ENCODE measurements at places on chromosomes 6 and 20.

- no peak overlapping the region for H3K27ac ChIP-seq
- DNase-seq: no peak
- no peaks in the 10 kb centered on the region for H3K36me3 ChIP-seq
- H3K27me3 ChIP-seq: no peaks in the 10 kb centered on the region
Observed at GRCh38 chr6:140623498-140623897, 1249.0 kb upstream of the CITED2 start.

DNA sequence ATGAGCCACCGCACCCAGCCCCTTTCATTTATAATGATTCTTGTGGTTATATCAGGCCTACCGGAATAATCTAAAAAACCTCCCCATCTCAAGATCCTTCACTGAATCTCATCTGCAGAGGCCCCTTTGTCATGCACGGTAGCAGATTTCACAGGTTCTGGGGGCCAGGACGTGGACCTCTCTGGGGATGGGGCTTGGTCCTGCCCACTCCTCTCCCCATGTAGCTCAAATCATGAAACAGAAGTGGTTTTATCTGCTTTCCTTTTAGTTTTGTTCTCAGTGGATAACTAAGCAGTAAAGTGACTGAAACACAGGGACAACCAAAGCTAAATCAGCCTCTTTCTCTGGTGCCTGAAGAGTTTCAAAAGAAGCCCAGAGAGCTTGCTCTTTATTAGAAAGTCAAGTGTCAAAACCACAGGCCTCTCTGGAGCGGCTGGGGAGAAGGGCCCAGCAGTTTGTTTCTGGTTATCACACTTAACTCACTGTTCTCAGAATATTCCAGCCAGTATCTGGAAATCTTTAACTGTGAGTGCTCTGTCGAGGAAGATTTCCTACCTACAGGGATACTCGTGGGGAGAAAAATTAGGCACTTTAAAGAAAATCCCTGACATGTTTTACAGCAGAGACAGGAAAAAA lies 60.6 kb upstream of the FAM184A start:
- no peak for DNase-seq
- no peaks in the 10 kb centered on the region for H3K27me3 ChIP-seq
- no peak overlapping the region for H3K4me3 ChIP-seq
- H3K36me3 ChIP-seq: no peaks in the 10 kb centered on the region
- H3K27ac ChIP-seq: peak overlapping the region; percentile 59
- H3K4me1 ChIP-seq: no peaks in the 10 kb centered on the region

- H3K27me3 ChIP-seq: no peaks in the 10 kb centered on the region
- H3K27ac ChIP-seq: no peak overlapping the region
Observed at GRCh38 chr6:107877968-107878367, 53.9 kb upstream of the SCML4 start.

GRCh38 chr6:110769923-110770322 lies 45.3 kb downstream of the CDK19 start:
- H3K27ac ChIP-seq: no peak overlapping the region
- no peaks in the 10 kb centered on the region for H3K36me3 ChIP-seq
- no peaks in the 10 kb centered on the region for H3K4me1 ChIP-seq
- H3K27me3 ChIP-seq: no peaks in the 10 kb centered on the region
- H3K4me3 ChIP-seq: no peak overlapping the region

- no peaks in the 10 kb centered on the region for H3K36me3 ChIP-seq
- H3K4me1 ChIP-seq: no peaks in the 10 kb centered on the region
- DNase-seq: no peak
Observed at GRCh38 chr20:11912013-11912658, 5.6 kb upstream of the BTBD3 start.

Measured in CD8-positive, alpha-beta memory T cell (primary cell).